RPMI7951 (cell line): ENCODE measurements at places on chromosomes 2 and 18.

DNA sequence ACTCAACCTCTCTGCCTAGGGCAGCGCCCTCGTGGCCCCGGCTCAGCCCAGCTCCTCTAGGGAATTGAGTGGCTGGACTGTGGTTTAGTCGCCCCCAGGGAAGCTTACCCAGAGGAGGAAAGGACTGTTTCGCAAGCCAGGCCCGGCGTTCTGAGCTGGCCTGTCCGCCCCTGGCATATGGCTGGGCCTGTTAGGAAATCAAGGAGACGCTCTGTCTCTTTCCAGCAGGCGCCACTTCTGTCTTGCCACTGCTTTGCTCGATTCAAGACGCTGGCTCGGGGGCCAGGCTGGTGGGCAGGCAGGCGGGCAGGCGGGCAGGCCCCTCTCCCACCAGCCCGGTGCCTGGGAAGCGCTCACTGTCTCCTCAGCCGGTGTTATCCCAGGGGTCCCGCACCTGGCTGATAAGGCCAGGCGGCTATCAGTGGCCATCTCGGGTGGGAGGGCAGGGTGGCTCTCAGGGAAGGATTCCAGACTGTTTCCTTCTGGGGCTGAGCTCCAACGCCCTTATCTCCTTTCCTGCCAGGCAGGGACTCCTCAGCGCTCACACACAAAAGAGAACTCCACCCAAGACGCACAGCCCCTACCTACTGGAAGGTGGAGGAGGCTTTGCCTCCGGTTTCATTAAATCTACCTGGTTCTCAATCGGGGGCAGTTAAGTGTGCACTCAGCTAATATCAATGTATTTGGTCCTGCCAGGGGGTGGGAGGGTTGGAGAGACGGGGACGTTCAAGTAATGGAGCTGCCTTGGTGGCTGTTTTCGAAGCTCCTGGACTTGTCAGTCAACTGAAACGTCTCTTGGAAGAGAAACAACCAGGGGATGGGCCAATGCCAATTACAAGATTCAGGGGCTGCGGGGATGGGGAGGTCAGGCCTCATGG lies 109.1 kb downstream of the SMAD7 start:
- DNase-seq = peak; percentile 87

DNA sequence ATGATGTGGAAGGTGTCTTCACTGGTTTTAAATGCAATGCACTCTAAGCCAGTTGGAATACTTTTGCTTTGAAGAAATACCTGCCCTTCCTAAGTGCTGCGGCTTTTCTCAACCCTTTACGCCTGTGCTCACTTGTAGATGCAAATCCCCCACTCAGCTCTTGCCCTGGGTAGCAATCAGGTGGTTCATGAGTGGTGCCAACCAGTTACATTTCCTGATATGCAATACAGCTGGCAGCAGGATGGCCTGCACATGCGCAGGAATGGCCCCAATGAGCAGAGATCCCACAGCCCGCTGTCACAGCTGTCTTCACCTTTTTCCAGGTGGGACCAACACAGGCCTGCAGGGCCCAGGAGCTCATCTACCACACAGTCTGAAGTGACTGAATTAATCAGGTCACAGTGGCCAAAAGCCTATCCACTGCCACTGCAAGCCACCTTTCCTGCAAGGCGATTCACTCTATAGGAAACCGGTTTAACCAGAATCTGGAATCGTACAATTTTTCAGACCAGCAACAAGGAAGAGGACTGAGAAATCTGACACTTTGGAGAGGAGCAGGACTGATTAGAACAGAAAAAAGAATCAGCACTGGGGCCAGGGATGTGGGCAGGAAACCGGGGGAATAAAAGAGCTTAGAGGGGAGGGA lies 247.8 kb downstream of the MYT1L start:
- no peak for DNase-seq

DNA sequence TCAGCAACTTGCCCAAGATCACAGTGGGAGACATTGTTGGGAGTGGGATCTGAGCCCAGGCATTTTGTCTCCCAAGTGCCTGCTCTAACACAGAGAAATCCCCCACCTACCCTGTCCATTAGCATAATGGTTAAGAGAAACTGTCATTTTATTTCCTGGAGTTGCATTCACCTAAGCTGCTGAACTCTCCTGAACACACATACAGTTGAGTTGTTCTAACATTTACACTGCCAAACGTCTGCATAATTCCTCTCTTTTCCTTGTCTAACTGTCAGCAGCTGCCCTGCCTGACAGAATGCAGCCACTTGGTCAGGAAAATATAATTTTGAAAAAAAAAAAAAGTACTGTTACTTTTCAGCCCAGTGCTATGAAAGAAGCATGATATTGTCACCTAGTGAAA lies 396.3 kb upstream of the PIK3C3 start:
- DNase-seq = no peak

DNA sequence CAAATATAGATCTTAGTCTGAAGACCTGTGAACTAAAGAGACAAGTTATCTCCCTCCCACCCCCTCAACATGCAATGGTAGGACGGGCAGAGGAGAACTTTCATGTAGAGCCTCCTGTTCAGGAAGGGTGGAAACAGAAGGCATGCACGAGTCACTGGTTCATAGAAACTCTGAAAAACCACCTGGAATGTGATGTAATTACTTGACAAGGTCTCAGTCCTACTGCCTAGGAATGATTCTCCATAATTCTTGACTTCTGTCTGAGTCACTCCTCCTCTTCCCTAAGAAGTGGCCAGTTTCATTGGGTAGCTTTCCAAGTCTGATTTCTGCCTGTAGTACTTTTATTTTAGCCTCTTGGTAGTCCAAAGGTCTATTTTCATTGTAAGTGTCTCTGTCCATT lies 277.3 kb downstream of the PTPRM start:
- peak; percentile 3 for DNase-seq

DNA sequence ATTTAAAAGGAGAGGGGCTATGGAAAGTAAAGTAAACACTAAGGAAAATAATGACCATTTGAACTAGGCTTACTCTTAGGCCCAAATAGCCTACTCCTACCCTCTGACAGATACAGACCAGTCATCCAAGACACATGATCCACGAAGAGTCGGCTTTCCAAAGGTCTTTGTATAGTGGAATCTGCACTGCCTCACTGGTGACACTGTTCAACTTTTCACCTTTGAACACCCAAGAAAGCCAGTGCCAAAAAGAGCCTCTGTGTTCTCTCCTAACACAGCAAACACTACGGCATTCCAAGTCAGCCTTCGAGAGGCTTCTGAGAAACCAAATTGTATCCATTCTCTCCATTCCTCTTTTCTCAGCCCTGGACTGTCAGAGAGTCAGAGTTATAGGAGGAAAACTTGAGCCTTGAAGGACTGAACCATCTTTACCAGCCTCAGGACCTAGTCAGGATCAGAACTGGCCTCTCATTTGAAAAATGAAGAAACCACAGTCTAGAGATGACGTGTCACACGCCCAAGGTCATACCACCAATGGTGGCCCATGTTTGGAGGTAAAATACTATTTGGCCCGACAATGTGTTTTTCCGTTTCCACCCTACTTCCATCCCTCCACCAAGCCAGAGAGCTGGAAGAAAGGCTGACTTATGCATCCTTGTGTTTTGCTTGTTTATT lies 267.4 kb upstream of the ACVR2A start:
- DNase-seq = no peak

GRCh38 chr2:26456440-26457250 lies 21.3 kb downstream of the OTOF start:
- peak; percentile 84 for DNase-seq

DNA sequence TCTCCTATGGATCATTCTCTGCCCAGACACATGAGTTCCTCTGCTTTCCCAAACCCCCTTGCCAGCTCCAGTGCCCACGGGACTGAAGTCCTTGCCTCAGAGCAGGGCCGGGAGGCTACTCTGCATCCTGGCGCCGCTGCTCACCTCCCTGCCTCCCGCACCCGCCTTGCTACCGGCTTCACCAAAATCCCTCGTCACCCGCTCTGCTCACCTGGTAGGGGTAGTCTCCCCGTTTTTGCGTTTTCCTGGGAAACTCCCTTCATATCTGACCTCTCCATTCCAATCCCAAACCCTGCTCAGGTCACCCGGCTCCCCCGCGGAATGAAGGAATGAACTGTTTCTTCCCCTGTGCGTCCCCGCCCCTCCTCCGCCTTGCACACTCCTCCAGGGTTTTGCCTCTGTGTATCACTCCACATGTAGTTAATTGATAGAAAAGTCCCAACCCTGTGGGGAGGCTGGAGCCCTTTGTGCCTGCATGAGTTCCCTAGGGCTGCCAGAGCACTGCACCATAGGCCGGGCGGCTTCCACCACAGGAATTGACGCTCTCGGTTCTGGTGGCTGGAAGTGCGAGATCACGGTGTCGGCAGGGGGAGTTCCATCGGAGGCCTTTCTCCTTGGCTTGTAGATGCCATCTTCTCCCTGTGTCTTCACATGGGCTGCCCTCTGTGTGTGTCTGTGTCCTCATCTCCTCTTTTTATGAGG lies 2.0 kb upstream of the DGKD start:
- no peak for DNase-seq

DNA sequence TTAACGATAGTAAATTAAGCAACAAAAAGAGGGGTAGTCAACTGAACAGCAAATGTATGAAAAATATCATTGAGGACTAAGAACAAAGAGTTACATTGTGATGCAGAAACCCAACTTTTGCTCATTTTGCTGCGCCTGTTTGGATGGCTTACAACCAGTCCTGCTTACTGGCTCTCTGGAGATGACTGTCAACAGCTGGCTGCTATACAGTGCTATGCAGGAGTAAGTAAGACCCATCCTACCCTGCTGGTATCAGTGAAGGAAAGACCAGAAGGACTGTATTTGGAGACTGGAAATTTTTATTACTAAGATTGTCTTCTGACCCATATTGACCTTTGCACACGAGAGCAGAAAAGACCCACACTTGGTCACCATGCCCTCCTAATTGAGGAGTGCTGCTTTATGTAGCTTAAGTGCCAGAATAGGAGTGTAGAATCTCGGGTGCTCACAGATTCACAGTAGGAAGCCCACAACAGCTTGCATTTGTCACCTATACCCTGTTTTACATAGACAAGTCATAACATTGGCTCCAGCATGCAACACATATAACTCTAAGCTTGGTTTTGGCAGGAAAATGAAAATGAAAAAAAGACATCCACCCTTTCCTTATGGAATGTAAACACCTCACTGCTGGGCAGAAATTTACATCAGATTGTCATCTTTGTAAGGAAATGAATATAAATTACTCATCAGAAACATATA lies 1915.0 kb upstream of the CELF4 start:
- no peak for DNase-seq

DNA sequence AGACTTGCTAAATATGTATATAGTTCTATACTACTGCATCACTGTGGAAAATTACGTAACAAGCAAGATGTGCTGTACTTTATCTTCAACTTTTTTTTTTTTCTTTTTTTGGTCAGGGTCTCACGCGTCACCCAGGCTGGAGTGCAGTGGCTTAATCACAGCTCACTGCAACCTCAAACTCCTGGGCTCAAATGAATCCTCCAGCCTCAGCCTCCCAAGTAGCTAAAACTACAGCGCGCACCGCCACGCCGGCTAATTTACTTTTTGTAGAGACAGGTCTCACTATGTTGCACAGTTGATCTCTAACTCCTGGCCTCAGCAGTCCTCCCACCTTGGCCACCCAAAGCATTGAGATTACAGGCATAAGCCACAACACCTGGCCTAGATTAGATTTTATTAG lies 68.0 kb downstream of the COX7A2L start:
- DNase-seq = no peak

- DNase-seq = no peak
These were observed 659.9 kb upstream of the ID2 start for GRCh38 chr2:8021921-8022320.

DNA sequence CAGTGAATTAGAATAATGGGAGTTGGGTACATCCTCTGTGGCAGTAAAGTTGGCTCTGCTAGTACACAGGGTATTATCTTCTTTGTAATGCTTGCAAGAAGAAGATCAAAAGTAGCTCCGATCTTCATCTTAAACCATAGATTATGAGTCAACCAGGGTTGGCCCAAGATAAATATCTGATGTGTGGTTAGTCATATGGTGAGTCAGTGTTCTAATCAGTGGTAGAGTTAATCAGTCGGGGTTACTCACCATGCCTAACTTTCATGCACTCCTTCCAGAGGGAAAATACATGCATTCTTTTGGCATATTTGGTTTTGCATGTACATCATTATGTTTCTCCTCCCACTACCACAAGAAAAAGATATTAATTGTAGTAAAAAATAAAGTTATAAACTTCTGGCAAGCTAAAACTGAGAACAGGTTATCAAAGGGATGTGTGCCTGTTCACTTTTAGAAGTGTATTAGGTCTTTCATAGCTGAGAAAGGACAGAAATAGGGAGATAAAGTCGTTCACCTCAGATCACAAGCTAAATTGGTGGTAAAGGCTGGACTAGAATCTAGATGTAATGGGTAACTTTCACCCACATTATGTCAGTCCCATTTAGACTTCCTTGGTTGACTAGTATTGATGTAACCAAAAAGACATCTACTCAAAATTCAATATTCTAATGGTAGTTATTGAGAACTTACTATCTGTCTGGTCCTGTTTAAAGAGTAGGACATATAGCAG lies 684.4 kb downstream of the IRS1 start:
- DNase-seq = peak; percentile 99

DNA sequence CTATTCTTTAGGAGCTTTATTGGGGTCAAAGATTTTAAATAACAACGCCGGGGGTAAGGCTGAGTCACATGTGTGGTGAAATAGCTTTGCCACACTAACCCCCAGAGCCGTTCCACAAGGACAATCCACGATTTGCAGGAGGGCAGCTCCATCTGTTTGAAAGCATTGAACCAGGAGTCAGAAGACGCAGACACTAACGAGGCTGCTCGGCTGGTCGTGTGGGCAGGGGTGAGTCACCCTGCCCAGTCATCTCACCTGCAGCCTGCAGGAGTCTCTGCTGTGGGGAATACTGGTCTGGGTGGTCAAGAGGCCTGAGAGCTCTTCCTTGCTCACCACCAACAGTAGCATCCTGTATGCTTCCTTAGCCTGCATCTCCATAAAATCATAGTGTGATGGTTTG lies 149.2 kb upstream of the NCK2 start:
- peak; percentile 83 for DNase-seq

GRCh38 chr18:13521418-13521817 lies 204.9 kb downstream of the FAM210A start:
- no peak for DNase-seq

- DNase-seq = no peak
These were observed 58.7 kb upstream of the ZNF397 start for GRCh38 chr18:35182151-35182550.

- no peak for DNase-seq
These were observed 83.2 kb downstream of the BCL2 start for GRCh38 chr18:63236406-63236805.
